GM23248 (cell line): ENCODE measurements at places on chromosomes 1 and 21. TPM values are rescaled to one million over a fixed set of nuclear protein-coding genes. Genes with fewer than 3 reads are reported as not detected.

The ATP1A4 gene
- not detected in 2 replicates for total RNA-seq

The S100A2 gene
- total RNA-seq = 1.7 and 9.0 TPM in 2 replicates

The BARHL2 gene
- not detected in 2 replicates for total RNA-seq

The VANGL2 gene
- not detected in 2 replicates for total RNA-seq

The CTSS gene
- 0.38 and 2.5 TPM in 2 replicates for total RNA-seq
